Neural progenitor cell (in vitro differentiated cells): ENCODE measurements at places on chromosomes 7 and 10. TPM values are rescaled to one million over a fixed set of nuclear protein-coding genes. Genes with fewer than 3 reads are reported as not detected.

The MNX1 gene
- total RNA-seq, result not detected in 2 replicates

DNA sequence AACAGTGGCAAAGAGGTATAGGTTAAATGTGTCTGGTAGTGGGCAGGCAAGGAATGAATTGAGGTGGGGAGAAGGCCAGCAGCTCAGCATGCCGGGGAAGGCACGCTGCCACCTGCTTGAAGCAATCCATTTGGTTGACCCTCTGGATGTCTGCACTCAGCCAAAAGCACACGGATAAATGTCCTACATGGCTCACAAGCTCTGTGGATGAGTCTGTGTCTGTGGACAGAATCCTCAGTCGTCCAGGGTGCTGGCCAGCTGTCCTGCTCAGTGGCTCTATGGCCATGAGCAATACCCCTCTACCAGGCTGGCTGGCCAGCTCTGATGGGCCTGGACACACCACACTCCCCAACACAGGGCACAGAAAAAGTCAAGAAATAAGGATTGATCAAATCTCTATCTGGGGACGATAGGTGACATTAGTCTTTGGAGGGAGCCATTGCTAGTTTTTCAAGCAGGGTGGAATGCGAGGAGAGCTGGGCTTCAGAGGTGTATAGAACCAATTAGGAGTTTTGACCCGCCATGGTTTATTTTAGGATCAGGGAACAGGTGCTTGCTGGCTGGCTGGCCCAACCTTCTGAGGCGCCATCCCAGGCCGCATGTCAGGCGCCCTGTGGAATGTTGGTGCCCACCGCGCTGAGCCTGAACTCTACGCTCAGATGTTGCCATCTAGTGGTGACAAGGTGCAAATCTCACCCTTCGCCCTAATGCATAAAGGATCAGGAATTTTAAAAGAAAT, 493.4 kb downstream of the TNS3 start:
- H3K4me1 ChIP-seq, result no peaks in the 10 kb centered on the region
- no peak overlapping the region for H3K27ac ChIP-seq
- H3K4me3 ChIP-seq, result no peak overlapping the region
- DNase-seq, result peak; percentile 87

The TAC1 gene
- 0.68 and 0.84 TPM in 2 replicates for total RNA-seq

DNA sequence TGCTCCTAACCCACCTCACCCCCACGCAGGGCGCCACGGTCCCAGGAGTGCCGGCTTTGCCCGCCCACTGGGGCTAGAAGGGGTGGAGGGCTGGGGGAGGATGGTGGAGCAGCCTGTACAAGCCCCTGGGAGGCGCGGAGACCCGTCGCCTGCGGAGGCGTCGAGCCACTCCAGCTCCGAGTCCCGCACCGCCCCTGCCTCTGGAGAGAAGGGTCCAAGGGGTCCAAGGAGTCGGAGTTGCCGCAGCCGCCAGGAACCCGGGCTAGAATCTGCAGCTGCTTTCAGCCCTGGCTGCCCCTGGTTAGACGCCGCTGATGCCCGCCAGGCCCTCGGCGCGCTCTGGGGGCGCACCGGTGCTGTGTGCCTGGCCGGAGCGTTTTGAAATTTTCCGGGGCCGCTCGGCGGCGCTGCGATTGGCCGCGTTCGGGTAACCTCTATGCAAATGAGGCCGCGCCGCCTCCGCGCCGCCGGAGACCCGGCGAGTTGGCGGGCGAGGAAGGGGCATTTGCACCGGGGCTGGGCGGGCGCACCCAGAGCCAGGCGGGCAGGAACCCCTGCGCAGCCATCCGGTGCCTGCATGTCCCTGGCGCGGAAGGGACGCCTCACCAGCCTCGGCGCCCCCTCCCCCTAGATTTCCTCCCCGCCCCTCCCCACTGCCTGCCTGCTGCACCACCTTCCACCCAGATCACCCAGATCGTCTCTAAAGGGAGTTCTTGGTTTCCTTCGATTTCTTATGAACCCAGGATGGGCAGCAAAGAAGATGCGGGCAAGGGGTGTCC, at the start of gene HMX2:
Gene HMX2, plus strand, starts transcription at position 502 of the 779 bp plus-strand sequence. Its CDS starts 243 bp downstream, at position 745.
- peak; percentile 89 for DNase-seq
- H3K27me3 ChIP-seq, result peaks cover 100% of the 10 kb centered on the region
- H3K36me3 ChIP-seq, result no peaks in the 10 kb centered on the region
- H3K27ac ChIP-seq, result no peak within 1 kb of the TSS
- H3K4me3 ChIP-seq, result peak within 1 kb of the TSS; percentile 41
- peaks cover 43% of the 10 kb centered on the region for H3K4me1 ChIP-seq

DNA sequence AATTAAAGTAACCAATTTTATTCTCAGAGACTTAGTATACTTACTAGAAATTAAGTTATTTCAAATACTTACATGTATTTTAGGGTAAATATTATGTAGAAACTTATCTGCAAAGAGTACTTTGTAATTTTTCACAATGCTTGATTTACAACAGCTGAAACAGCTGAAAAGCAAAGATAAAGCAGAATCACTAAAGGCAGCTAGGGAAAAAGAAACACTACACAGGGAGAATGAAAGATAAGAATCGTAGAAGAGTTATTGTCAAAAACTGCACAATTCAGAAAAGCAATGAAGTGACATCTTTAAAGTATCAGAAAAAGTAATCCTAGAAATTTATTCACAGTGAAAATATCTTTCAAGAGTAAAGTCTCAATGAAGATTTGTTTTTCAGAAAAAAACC, 69.7 kb upstream of the ZNF804B start:
- no peaks in the 10 kb centered on the region for H3K4me1 ChIP-seq
- no peaks in the 10 kb centered on the region for H3K27me3 ChIP-seq
- DNase-seq, result no peak
- no peak overlapping the region for H3K27ac ChIP-seq
- H3K4me3 ChIP-seq, result no peak overlapping the region

- H3K4me1 ChIP-seq, result peaks cover 19% of the 10 kb centered on the region
- H3K36me3 ChIP-seq, result no peaks in the 10 kb centered on the region
- H3K27me3 ChIP-seq, result no peaks in the 10 kb centered on the region
- DNase-seq, result no peak
These were observed 13.4 kb downstream of the LRRC17 start for GRCh38 chr7:102925976-102926782.

DNA sequence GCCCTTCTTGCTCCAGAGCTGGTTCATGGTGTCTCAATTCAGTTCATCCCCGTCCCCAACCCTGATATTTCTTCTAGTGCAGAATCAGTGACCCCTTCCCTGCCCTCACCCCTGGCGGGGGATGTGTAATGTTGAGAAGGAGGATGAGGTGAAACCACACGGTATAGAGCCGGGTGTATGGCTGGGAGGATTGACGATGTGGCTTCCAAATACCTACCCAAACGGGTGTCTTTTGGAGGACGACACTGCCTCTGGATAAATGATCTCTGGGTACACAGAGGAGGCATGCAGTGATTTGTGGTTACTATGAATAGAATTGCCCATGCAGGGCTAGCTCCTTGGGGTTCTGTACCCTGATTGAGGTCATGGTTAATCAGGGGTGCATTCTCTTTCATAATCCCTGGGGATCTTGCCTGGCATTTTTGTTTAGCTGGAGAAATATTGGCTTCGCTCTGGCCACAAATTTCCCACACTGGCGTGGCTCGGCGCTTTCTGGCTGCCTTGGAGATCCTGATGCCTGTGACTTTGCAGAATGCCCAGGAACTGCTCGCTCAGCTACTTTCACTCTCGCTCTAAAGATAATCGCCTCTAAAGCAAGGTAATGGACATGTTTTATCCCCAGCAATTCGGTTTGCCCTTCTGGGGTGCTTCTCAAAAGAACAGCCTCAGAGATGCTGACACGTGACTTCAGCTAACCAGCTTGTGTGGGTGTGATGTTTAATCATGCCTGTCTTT, 89.2 kb downstream of the RBM20 start:
- no peaks in the 10 kb centered on the region for H3K4me1 ChIP-seq
- DNase-seq, result no peak
- H3K27me3 ChIP-seq, result no peaks in the 10 kb centered on the region
- H3K27ac ChIP-seq, result no peak overlapping the region

GRCh38 chr7:42730586-42730985, 181.3 kb downstream of the C7orf25 start:
- H3K4me3 ChIP-seq, result no peak overlapping the region
- no peak for DNase-seq
- no peaks in the 10 kb centered on the region for H3K4me1 ChIP-seq
- no peaks in the 10 kb centered on the region for H3K27me3 ChIP-seq
- no peaks in the 10 kb centered on the region for H3K36me3 ChIP-seq

GRCh38 chr10:6505300-6505699, 74.8 kb downstream of the PRKCQ start:
- no peak for DNase-seq
- H3K4me1 ChIP-seq, result no peaks in the 10 kb centered on the region
- H3K27ac ChIP-seq, result no peak overlapping the region
- H3K36me3 ChIP-seq, result no peaks in the 10 kb centered on the region

GRCh38 chr10:77463499-77463898, 174.1 kb downstream of the KCNMA1 start:
- H3K4me1 ChIP-seq, result no peaks in the 10 kb centered on the region
- no peak overlapping the region for H3K27ac ChIP-seq
- no peaks in the 10 kb centered on the region for H3K27me3 ChIP-seq
- DNase-seq, result no peak
- H3K36me3 ChIP-seq, result no peaks in the 10 kb centered on the region
- no peak overlapping the region for H3K4me3 ChIP-seq

DNA sequence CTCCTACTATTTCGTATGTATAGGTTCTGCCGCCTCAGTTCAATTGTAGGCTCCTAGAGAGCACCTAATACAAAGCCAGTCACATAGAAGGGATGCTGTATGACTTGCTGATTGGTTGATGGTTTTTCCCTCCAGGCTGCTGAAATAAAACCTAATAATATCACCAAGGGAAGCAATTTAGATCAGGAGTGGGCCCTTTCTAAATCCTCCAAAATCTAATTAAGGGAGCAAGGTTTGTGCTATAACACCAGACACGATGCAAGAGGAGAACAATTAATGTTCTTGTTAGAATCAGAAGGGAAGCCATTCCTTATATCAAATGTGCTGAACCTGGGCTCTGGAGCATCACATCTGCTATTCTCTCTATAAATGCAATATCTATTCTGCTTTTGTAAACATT, 42.0 kb upstream of the SLC13A1 start:
- H3K27ac ChIP-seq, result no peak overlapping the region
- no peak overlapping the region for H3K4me3 ChIP-seq
- H3K4me1 ChIP-seq, result peaks cover 7% of the 10 kb centered on the region
- no peaks in the 10 kb centered on the region for H3K27me3 ChIP-seq
- H3K36me3 ChIP-seq, result no peaks in the 10 kb centered on the region

DNA sequence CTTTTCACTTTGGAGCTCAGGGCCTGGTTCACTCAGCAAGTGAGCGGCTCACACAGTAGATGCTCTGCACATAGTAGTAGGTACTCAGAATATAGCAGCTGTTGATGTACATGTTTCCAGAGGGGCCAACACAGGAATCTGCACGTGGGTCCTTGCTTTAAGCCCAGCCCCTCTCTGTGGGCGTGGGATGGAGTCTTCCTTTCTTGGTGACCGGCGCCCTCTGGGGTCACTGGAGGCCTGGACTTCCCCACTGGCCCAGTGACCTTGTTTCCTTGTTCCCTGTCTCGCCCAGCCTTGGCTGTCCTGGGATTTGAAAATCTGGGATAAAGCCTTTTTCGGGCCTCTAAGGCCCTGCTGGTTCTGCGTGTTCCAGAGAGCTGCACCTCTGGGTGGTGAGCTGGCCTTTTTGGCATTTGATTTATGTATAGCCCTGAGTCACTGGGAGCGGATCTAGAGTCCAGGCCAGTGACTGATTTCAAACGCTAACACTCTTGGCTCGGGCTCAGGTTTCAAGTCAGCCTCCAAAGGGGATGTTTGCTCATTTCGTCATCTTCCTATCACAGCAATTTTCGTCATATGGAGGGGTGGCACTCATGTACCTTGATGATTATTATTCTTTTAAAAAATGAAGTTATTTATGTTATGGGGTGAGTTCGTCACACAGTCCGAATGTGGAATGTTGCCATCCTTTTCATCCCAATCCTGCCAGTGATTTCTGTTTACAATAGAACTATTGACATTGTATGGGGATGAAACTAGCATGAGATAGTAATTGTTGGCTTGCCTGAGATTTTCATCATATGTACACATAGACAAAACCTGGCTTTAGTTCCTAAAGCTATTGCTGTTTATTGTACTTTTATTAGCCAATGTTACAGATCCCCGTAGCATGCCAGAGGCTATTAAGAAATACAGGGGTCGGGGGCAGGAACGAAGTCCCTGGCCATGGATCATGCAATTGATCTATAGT, 65.5 kb downstream of the CUX1 start:
- H3K36me3 ChIP-seq, result no peaks in the 10 kb centered on the region
- H3K27me3 ChIP-seq, result no peaks in the 10 kb centered on the region
- peak; percentile 56 for DNase-seq
- H3K27ac ChIP-seq, result no peak overlapping the region

The ZNF853 gene
- total RNA-seq, result 6.2 and 8.2 TPM in 2 replicates

The PGAM2 gene
- total RNA-seq, result 11.2 and 11.3 TPM in 2 replicates

GRCh38 chr10:19119191-19119590, 70.6 kb downstream of the MALRD1 start:
- H3K36me3 ChIP-seq, result no peaks in the 10 kb centered on the region
- H3K27me3 ChIP-seq, result no peaks in the 10 kb centered on the region
- H3K4me3 ChIP-seq, result no peak overlapping the region
- peaks cover 13% of the 10 kb centered on the region for H3K4me1 ChIP-seq

GRCh38 chr10:72039377-72039776, 49.0 kb downstream of the SPOCK2 start:
- no peak overlapping the region for H3K27ac ChIP-seq
- no peaks in the 10 kb centered on the region for H3K36me3 ChIP-seq
- no peak for DNase-seq
- no peak overlapping the region for H3K4me3 ChIP-seq
- no peaks in the 10 kb centered on the region for H3K27me3 ChIP-seq
- peaks cover 20% of the 10 kb centered on the region for H3K4me1 ChIP-seq

The CYP3A7 gene
- total RNA-seq, result not detected in 2 replicates

DNA sequence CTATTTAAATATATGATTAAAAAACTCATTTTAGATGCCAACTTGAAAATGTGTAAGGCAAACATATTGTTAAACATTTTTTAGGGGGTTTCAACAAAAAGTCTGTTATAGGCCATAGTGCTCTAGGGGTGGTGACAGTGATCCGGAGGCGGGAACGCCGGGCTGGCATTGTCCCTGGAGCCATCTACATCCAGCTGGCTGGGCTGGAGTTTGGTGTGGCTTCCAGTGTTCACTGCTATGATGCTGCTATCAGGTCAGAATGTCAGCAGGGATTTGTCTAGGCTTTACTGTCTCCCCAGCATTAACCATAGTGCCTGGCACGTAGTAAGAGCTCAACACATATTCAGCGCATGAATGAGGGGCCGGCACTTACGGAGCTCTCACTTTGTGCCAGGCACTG, 1.9 kb upstream of the SLC18A2 start:
- no peaks in the 10 kb centered on the region for H3K36me3 ChIP-seq
- H3K27ac ChIP-seq, result no peak overlapping the region
- DNase-seq, result no peak
- H3K27me3 ChIP-seq, result peaks cover 62% of the 10 kb centered on the region
- H3K4me3 ChIP-seq, result no peak overlapping the region
- H3K4me1 ChIP-seq, result peaks cover 6% of the 10 kb centered on the region

GRCh38 chr7:8365499-8366110, 67.8 kb upstream of the NXPH1 start:
- H3K27ac ChIP-seq, result no peak overlapping the region
- H3K4me3 ChIP-seq, result no peak overlapping the region
- peak; percentile 64 for DNase-seq
- no peaks in the 10 kb centered on the region for H3K36me3 ChIP-seq
